ENCODE measurements at places on chromosomes 3 and 15.
A peak's percentile ranks its signal among the peaks of the same experiment; 100 is the strongest.

DNA sequence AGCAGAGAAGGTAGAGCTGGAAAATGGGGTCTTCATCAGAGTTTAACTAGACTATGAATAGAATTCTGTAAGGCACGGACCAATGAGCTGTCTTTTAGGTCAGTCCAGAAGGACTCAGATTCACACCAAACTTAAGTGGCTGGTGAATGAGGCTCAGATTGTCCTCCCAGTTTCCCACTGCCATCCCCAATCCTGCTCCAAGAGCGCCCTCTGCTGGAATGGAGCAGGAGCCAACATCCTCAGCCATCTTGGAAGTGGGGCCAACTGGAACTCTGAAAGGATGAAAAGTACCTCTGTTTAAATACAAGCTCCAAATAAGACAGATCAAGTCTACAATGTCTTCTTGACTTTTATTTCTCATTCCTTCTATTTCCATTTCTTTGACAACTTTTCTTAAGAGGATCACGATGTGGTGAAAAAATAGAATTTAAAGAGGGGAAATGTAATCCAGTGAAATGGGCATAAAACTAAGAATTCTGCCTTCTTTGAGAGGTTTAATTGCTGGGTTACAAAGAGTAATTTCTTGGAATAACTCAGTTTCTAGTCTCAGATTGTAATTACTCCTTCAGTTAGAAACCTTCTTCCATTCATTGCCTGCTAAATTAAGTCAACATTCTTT, 217.1 kb upstream of the TPRG1 start:
- peak; percentile 34 for DNase-seq

DNA sequence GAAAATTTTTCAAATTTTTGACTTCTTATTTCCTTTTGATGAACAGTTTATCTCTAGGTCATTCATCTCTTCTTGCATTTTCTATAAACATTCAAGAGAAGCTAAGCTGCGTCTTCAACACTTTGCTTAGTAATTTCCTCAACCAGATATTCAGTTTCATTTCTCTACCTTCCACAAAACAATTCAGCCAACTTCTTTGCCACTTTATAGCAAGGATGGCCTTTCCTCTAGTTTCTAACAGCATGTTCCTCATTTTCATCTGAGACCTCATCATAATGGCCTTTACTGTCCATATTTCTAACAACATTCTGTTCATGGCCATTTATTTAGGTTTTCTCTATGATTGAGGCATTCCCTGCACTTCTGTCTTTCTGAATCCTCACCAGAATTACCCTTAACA, 90.0 kb downstream of the ARIH1 start:
- no peak for DNase-seq

GRCh38 chr3:53693451-53693850, 152.8 kb downstream of the CHDH start:
- no peak for DNase-seq

DNA sequence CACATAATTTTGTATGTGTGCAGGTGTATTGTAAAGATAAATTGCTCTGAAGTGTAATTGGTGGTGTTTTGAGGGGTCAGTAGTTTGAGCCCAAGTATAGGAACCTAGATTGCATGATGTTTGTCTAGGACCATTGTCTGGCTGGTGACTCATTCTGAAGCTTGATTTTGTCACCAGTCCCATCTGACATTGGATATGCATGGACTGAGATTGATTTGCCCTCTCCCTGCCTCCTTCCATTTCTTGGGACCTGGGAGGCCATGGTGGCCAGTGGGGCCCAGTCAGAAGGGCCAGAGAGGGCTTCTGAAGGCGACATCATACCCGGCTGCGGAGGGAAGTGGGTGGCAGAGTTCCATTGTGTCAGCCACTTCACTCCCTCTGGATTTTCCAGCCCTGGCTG, 62.3 kb downstream of the PDIA5 start:
- DNase-seq, result no peak

DNA sequence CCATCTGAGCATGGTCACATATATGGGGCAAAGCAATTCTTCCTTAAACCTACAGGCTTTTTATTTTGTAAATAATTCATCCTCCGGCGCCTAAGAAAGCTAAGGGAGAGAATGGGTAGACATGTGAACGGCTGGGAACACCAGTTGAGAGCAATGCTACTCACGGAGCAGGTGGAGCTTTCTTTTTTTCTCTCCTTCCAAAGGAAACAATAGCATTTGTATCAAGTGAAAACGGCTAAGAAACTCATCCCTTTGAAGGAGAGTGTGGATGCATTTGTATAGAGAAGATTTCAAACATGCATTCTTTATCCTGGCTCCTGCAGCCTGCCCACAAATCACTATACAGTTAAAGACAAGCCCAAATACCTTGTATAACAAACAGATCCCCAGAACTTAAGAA, 637.8 kb downstream of the MAGI1 start:
- DNase-seq, result no peak

- no peak for DNase-seq
These were observed 1.8 kb downstream of the FOXL2 start for GRCh38 chr3:138944929-138945708.

DNA sequence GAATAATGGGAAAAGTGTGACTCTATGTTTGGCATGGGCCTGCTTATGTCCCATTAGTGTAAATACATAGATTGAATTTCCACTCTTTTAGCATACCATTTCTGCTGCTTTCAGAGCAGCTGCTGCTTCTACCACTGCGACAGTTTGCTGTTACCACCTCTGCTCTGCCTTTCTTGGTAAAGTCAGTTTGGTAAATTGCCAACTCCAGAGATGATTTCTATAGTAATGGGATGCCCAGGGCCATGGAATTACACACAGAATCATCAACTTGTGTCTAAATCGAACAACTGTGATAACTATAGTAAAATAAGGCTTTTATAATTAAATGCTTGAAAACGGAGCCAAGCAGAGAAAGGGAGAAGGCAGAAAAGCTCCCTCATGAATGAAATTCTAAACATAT, 168.4 kb upstream of the VEPH1 start:
- DNase-seq, result no peak

DNA sequence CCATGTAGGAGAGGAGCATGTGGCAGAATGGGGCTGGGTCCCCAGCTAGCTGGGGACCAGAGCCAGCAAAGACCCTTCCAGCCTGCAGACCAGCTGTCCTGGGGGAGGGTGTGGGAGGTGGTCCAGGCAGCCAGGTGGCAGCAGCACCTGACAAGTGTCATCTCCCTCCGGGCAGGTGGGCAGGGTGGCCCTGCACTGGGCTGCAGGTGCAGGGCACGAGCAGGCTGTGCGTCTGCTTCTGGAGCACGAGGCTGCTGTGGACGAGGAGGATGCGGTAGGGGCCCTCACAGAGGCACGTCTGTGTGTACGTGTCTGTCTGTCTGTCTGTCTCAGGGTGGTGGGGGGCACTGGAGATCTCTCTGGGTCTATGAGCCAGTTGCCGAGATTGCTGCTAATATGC, 5.5 kb downstream of the ANKDD1A start:
- DNase-seq, result no peak

DNA sequence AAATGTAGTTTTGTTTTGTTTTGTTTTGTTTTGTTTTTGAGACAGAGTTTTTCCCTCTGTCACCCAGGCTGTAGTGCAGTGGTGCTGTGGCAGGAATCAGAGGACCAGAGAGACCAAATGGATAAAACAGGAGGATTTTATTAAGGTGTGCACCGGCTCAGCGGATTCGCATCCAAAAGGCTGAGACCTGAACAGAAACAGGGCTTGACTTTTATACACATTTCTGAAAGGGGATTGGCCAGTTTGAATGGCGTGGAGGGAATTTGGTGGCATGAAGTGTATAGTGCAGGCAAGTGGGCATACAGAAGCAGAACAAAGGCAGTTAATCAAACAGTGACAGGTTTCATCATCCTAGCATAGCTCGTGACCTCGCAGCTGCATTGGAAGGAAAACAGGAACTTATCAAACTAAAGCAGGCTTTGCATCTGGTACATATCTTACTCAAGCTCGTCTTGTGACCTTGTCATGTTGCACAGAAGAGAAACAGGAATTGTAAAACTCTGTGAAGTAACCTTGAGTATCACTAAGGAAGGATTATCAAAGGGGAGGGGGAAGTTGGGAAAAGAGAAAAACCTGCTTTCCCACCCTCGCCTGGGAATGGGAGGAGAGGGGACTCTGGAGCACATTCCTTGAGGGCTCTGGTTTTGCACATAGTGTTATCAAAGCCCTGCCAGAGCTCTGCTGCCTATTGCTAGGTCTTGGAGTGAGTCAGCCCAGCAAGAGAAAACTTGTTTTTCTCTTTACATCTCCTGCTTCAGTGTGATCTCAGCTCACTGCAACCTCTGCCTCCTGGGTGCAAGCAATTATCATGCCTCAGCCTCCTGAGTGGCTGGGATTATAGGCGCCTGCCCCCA, 38.5 kb downstream of the C3orf62 start:
- DNase-seq, result no peak

GRCh38 chr3:143294188-143294587, 174.6 kb downstream of the CHST2 start:
- no peak for DNase-seq

DNA sequence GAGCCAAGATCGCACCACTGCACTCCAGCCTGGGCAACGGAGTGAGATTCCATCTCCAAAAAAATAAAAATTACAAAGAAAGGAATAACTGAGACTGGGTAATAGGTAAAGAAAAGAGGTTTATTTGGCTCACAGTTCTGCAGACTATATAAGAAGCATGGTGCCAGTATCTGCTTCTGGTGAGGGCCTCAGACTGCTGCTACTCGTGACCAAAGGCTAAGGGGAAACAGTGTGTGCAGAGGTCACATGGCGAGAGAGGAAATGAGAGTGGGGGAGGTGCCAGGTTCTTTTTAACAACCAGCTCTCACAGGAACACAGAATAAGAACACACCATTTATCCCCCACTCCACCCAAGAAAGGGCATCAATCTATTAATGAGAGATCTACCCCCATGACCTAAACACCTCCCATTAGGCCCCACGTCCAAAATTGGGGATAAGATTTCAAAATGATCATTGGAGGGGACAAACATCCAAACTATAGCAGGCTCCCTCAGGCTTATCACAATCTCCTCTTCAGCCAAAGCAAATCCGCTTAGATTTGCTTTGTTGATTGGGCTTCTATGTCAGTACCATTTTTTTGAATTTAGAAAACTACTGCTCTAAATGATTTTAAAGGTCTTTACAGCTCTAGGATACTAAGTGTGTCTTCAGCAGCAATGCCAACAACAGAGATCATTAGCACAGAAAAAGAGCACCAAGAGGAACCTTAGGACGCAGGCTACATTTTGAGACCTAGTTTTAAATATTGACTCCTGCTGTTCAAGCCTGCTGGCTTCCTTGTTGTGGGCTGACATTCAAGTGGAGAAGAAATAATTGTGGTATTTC, 84.2 kb upstream of the TBL1XR1 start:
- no peak for DNase-seq

- no peak for DNase-seq
These were observed 55.2 kb downstream of the OSTN start for GRCh38 chr3:191254098-191254873.

GRCh38 chr3:113035387-113035982, 44.7 kb downstream of the GTPBP8 start:
- peak; percentile 22 for DNase-seq

GRCh38 chr3:41330465-41330864, 131.2 kb downstream of the CTNNB1 start:
- DNase-seq, result no peak

DNA sequence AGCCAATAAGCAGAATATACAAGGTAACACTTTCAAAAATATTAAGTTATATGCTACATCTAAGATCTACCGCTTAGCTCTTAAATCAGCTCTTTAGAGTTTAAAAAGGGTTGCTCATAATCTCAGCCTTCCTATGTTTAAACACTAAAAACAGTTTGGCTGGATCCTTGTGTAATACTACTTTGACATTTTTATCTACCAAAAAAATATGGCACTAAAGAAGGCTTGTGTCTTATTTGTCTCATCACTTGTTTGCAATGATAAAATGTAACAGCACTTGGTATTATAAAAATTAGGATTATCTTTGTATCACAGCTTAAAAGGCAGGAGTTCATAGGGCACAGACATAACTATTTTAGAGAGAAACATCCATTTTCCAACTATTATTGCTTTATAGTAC, 9.8 kb downstream of the ANKRD28 start:
- DNase-seq, result no peak
